ENCODE measurements at places on chromosomes 2 and 18.

DNA sequence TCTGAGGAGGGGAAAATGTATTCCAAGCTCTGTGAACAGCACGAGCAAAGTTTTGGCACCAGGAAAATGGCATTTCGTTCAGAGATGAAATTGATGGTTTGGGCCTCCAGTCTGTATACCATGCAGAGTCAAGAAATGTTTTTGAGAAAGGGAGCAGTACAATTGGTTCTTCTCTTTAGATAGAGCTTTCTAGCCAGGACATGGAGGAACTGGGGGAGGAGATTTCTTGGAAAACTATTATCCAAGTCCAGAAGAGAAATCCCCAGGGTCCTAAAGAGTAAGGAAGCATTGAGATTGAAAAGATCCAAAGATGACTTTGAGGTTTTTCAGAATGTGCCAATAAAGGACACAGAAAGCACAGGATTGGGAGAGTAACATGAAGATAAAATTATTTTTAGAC, 432.4 kb downstream of the TNS1 start:
- no peak for DNase-seq

DNA sequence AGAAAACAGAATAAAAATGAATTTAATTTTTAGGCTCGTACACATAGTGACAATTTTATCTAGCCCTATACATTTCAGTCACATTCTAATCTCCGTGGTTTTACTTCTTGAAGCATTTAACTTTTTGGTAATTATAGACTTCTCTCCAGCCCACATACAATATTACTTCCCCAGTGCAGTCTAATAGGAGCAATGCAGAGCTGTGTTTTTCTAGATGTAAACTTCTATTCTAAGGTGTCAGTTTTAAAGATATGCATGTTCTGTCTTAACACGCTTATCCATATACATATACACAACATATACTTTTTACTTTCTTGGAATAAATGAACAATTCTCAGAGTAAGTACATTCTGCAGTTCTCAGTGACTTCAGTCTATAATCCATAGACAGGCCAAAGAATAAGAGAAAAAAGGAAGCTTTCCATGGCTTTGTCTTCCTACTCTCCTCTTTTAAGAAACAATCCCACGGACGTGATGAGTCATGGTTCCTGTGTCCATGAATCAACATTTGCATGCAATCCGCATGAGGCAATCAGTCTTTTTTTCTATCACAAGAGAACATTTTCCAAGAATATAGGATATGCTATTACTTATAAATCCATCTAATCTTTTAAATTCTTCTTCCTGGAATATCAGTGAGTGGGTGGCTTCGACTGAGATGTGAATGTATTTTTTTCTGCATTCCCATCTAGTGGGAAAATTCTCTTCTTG, 42.8 kb downstream of the CCDC102B start:
- no peak for DNase-seq

DNA sequence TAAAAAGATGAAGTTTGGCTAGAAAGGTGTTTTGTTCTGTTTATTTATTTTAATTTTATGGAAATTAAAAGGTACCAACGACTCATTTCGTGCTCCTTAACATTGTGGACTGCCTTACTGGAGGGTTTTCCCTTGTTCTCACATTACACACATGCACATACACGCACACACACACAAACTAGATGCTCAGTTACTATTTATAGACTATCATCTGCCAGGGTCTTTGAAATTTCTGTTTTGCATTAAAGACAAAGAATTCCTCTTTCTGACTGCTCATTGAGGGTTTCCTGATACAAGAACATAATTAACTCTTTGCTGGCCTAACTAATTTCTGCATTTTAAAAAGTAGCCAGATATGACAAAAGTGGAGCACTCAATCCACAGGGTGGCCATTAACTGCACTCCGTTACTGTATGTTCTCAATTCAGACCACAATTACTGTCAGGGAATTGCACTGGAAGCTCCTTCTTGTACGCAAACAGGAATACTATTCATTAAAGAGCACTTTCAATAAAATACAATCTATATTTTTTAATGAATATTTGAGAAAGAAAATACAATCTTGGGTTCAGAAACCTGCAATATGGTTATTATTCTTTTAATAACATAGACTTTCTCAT, 366.9 kb upstream of the GALNT5 start:
- no peak for DNase-seq

DNA sequence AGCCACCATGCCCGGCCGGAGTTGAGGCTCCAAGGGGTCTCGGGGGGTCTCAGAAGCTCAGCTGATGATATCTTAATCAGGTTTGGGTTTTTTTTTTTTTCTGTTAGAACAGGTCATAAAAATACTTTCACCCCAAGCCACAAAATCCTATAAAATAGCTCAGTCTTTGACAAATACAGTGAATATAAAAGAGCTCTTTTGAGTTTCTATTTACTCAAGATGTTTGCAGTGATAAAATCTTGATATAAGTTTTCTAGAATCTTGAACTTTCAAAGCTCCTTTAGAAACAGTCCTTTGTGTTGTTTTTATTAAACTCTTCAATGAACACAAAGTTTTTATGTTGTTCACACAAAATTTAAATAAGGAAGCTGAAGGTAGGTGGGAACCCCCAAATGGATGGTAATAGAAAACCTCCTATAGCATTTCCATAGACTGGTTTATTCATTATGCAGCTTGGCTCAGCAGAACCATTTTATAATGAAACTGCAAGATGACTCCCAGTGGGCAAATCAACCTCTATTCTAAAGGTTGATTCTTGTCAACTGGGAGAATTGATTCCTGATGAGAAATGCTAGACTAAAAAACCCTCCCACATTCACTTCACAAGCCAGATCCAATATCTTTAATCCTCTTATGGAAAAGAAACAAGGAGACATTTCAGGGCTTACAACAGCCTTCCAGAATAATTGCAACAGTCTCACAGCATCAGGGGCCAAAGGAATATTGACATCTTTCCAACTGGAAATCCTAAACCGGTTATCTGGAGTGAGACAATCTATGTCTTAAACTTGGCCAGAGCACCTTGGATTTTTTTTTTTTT, 13.6 kb upstream of the NARS1 start:
- no peak for DNase-seq

GRCh38 chr18:58520969-58521368, 107.9 kb downstream of the ALPK2 start:
- DNase-seq = no peak

DNA sequence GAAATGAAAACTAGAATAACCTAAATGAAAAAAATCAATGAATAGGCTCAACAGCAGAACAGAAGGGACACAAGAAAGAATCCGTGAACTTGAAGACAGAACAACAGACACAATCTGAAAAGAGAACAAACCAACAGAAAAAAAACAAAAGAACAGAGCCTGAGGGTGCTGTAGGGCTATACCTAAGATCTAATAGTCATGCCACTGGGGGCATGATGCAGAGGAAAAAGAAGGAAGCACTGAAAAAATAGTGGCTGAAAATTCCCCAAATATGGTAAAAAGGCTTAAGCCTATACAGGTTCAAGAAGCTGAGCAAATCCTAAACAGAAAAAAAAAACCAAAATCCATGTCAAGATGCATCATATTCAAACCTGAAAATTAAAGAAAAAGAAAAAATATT, 50.3 kb downstream of the KANSL3 start:
- DNase-seq = no peak

GRCh38 chr2:69077252-69077950, 64.4 kb downstream of the ANTXR1 start:
- no peak for DNase-seq

DNA sequence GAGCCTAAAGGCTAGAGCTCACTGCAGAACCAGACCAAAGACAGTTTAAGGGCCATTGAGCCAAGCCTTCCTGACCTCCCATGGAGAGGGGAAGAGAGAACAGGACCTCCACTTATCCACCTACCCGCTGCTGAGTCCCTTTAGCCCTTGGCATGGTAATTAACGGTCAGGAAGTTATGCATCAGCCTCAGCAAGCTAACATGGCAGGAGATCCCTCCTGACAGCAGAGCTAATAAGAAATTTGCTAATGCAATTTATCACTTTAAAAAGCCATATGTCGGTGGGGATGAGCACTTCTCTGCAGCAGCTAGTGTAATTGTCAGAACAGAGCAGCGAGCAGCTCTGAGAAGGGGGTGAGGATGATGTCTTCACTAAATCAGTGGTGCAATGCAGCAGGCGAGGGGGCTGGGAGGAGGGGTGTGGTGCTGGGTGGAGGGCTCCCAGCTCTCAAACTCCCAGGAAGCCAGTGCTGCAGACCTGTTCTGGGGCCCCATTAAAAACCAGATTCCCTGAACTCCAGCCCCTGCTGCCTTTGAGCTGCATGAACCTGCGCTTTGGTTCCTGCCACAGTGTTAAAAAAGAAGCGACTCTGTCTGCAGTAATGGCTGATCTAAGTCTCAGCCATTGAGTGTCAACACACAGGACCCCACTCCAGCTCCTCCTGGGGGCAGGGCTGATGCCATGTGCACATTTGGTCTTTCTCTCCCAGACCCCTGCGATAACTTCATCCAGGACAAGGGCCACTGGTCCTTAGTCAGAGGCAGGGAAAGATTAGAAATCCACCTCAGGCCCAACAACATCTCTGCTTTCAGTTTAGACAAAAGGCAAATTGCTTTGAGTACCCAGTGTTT, 84.2 kb upstream of the STPG4 start:
- no peak for DNase-seq

- no peak for DNase-seq
These were observed 700.1 kb downstream of the ADCYAP1 start for GRCh38 chr18:1604751-1605150.

DNA sequence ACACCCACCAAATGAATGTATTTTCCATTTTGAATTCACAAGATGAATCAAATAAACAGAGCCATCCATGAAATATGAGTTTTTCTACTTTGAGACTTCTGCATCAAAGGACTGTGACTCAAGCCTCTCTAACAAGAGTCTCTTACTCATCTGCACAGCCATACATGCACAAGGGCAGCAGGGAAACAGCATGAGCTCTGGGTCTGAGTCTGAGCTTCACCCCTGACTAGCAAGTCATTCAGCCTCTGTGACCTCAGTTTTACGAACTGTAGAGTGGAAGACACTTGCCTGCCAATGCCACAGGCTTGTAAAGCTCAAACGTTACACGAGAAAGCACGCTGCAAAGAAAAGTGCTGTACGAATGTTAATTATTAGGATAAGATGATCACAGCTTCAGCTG, 42.9 kb downstream of the MREG start:
- no peak for DNase-seq
